ENCODE measurements at places on chromosomes 3 and 15.

- DNase-seq: no peak
Observed at GRCh38 chr15:37140531-37141058, 40.2 kb upstream of the MEIS2 start.

DNA sequence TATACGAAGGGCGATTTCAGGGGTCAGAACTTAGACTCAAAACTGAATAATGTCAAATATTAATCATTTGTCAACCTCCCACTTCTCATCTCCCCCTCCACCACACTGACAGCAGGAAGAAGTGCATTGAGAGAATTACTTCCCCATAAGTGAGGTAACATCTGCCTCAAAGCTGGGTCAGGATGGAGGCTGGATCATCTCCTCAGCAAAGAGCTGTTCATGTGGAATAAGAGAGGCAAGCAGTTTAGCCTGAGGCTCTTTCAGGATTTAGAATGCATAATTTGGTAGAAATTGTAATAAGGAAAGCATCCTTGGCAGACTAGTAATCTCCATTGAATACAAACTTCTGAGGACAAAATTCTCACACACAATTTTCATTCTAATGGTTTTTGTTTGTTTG is 512.1 kb downstream of the ROBO1 start:
- DNase-seq: no peak

DNA sequence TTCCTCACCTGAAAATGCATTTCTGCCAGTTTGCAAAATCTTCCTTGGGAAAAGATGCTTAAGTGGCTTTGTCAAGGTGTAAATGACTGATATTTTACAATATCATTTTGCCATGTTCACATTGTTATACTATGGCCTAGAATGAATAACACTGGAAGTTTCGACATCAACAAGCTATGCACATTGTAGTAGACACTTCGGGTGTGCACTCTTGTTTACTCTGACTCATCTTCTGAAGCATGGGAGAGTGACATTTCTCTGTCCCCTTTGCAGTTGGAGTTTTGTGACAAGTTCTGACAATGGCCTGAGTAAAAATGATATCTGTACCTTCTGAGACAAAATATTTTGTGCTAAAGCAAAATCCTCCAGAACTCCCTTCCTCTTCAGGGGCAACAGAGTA is 567.0 kb upstream of the RGMA start:
- no peak for DNase-seq

DNA sequence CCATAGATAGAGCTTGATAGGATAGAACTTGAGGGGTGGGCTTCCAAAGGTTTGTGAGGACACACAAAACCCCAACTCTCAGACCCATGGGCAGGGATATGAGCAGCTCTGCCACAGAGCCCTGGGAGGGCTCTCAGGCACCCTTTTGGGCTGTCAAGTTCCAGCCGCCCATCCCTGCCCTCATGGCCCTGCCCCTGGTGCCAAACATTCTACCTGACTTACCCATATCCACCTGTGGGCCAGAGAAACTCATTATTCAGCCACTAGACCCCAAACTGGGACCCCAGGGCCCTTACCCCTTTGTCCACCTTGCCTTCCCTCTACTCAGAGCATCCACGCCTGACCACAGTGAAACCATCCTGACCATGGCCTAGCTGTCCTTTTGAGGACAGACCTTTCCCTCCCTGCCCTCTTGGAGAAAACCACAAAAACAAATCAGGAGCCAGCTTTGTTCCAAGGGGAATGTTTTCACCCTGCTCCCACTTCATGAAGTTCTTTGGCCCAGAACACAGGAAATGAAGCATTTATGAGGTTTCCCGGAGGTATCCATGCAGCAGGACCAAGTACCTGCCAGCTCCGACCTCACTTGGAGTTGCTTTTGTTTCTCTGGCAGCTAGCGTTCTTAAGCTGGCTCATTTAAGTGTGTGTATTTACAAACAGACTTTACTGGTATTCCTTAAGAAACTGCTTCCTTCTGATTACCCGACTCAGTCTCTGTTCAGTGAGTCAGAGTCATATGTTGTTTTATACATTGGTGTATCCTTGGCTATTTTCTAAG is 34.2 kb upstream of the GALNT15 start:
- no peak for DNase-seq

DNA sequence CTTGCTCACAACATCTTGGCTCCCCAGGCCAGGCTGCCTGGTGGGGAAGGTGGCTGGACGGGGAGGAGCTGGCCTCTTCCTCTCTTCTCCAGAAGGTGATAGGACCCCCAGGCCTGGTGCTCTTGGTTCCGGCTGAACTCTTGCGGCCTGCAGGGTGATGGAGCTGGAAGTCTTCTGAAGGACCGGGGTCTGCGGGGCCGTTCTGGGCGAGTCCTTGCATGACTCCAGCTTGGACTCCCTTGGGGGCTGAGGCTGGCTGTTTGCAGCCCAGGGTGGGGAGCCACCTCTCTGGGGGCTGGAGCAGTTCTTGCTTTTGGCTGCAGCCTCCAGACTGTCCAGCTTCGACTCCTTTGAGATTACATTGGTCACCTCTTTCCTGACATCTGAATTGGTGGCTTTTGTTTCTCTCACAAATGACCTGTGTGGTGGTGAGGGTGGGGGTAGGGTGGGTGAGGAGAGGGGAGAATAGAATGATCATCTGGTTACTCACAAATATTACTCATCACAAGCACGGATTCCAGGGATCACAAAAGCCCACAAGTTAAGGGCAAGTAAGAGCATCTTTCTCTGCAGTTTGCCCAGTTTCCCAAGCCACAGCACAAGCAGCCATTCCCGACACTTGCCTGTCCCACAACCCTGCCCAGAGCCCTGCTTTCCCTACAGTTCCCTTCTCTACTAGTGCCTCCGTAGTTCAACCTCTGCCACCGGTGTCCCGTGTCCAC is 149.1 kb upstream of the HACD2 start:
- DNase-seq: no peak

DNA sequence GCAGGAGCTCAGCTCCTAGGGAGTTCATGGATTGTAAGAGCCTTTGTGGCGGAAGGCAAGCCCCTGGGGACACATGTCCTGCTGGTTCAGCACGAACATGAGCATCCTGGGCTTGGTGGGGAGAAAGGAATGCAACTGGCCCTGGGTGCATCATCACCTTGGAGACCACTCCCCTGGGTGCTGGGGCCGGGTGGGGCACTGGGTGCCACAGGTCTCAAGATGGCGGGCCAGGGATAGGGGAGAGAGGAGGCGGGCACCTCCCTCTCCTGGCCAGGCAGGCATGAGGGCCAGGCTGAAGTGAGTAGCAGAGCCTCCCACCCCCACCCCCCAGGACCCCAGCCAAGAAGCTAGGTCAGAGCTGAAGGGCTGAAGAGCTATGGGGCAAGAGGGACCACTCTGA is 768 bp downstream of the PCBP4 start:
- no peak for DNase-seq

- DNase-seq: no peak
Observed at GRCh38 chr3:177746337-177746933, 549.2 kb upstream of the TBL1XR1 start.

DNA sequence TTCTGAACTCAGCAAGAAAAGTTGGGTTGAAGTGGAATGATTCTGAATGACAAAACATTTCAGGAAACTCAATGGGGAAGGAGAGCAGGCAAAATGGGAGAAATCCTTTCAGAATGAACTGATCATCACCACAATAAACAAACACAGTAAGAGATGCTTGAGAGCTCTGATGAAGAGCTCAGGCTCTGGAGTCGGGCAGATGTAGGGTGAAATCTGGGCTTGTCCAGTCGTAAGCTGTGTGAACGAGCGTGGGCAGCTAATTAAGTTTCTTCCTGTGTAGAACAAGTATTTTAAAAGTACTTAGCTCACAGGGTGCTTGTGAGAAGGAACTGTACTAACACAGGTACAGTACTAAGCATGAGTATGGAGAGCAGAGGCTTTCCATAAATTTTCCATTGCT is 406.2 kb downstream of the FOXP1 start:
- DNase-seq: no peak

DNA sequence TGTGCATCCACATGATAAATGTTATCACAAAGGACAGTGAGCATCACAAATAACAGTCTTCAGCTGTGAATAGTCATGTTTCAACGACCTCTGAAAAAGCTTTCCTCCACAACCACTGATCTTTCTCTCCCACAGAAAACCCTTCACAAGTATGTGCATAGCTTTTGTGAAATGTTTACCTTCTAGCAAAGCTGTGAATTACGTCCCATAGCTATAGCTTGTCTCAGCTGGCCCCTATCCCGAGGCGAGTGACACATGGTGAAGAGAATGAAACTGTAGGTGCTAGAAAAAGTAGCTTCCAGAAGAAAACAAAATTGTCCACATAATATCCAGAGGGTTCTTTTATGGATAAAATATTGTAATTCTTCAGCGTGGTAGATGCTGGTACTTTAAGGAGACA is 182.0 kb downstream of the FGF12 start:
- no peak for DNase-seq

GRCh38 chr3:30258426-30259392 is 347.7 kb upstream of the TGFBR2 start:
- no peak for DNase-seq

- DNase-seq: peak; percentile 42
Observed at GRCh38 chr15:70528270-70528706, 235.1 kb downstream of the UACA start.

GRCh38 chr3:53478921-53479664 is 15.3 kb upstream of the CACNA1D start:
- no peak for DNase-seq

- no peak for DNase-seq
Observed at GRCh38 chr15:95520511-95520910, 810.0 kb upstream of the NR2F2 start.

GRCh38 chr3:194654443-194654842 is 17.5 kb downstream of the LSG1 start:
- DNase-seq: no peak

GRCh38 chr3:12454076-12454815 is 30.0 kb upstream of the TSEN2 start:
- DNase-seq: no peak

DNA sequence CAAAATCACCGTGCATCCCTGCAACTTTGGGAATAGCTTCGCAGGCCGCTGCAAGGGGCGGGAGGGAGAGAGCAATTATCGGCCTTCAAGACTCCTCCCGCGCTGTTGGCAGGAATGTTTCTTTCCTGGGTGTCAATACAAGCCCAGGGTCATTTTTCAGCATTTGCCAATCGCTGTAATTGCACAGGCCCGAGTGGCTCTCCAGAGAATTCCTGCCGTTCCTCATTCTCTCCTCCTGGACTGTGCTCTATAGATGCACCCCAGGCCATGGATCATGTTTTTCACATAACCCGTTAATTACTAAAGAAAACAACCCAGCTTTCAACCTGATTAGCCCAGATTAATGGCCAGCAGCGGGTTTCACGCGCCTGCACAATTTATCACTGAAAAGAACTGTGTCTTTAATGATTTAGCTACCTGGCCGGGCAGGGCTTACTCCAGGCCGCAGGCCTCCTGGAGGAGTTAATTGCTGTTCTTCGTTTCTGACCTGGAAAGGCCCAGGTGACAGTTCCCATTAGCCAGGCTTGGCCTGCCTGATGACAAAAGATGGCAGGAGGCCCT is 144.3 kb downstream of the OPA1 start:
- DNase-seq: no peak

DNA sequence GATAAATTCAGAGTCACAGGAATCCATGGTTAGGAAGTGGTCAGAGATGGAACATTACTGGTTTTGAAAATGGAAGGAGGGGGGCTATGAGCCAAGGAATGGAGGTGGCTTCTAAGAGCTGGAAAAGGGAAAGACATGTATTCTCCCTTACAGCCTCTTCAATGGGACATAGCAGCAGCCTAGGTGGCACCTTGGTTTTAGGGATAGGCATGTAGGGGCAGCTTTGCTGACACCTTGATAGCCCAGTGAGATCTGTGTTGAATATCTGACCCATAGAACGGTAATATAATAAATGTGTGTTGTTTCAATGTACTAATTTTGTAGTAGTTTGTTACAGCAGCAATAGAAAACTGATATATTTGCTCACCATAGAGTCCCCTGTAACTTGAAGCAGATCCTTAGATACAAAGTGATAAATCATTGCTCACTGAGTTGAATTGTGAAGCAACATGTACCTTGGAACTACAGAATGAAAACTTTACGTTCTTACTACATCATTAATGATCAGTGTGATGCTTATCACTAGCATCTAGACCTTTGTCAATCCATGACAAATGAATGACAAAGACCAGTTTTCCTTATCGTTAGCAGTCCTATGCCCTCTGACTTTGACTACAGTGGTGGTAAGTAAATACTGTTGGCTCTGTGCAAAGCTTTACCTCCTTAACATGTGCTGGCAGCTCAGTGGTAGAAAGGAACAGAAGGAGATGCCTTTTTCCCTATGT is 53.8 kb downstream of the TMEM45A start:
- DNase-seq: no peak

DNA sequence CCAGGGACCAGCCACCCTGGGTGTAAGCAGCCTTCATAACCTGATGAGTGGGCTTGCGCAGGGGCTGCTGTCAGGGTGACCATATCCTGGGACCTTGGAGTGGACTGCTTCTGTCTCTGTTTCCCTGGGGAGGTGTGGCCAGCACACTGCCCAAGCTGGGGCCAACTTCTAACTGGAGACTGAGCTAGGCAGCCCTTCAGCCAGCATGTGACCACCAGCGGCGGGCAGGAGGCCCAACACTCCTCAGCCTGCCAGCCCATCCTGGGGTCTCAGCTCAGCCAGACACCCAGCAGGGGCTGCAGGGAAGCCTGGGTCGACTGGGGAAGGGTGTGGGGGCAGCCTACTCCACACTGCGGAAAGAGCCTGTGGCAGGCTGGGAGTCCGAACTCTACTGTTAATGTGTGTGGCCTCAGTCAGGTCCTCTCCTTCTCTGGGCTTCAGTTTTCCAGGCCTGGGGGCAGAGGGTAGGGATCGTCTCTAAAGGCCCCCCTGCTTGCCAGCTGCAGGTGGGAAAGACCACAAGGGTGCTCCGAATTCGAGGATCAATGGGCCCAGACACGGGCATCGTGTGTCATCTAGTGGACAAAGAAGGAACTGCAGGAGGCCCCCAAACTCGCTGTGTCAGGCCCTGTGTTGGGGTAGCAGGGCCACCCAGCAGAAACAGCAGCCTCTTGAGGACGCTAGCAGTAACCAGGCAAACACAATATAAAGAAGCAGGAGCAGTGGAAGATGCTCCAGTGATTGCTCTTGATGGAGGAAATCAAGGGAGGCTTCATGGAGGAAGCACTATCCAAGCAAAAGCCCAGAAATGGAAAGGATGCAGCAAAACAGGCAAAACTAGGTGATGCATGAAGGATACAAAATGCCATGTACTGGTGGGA is 2.0 kb upstream of the SEMA3G start:
- peak; percentile 36 for DNase-seq
